ENCODE measurements at places on chromosomes 12 and 14. TPM values are rescaled to one million over a fixed set of nuclear protein-coding genes. Genes with fewer than 3 reads are reported as not detected.
A peak's percentile ranks its signal among the peaks of the same experiment; 100 is the strongest.

TPCN1 gene
- 37.0 TPM for total RNA-seq

CYP27B1 gene
- total RNA-seq: 6.6 TPM

IFNG-AS1 gene
- 0.35 TPM for total RNA-seq

DNA sequence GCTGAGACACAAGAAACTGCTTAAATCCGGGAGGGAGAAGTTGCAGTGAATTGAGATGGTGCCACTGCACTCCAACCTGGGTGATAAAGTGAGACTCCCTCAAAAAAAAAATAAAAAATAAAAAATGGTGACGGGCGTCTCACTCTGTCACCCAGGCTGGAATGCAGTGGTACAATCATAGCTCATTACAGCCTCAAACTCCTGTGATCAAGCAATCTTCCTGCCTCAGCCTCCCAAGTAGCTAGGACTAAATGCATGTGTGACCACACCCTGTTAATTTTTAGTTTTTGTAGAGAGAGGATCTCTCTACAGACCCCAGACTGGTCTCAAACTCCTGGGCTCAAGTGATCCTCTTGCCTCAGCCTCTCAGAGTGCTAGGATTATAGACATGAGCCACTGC, 9.1 kb downstream of the SNX6 start:
- no peak overlapping the region for H3K27ac ChIP-seq
- peaks cover 39% of the 10 kb centered on the region for H3K4me1 ChIP-seq
- no peak for DNase-seq
- H3K27me3 ChIP-seq: no peaks in the 10 kb centered on the region
- peaks cover 43% of the 10 kb centered on the region for H3K36me3 ChIP-seq

DNA sequence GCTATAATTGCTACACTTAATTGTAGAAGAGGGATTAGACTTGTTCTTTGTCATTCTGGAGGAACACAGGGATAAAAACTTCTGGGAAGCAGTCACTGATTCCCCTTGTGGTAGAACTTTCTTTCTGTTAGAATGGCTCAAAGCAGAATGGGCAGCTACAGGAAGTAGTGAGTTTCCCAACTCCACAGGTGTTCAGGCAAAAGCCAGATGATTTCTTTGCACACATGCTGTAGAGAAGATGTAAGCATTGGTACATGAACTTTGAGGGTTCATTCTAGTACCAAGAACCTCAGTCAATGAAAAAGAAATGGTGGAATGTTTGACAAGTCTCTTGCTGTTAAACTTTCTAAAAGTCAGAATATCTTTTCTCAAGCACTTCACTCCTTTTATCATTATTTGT, 4.3 kb downstream of the NDUFA9 start:
- peaks cover 29% of the 10 kb centered on the region for H3K36me3 ChIP-seq
- no peak for DNase-seq
- no peak overlapping the region for H3K4me3 ChIP-seq
- H3K27me3 ChIP-seq: no peaks in the 10 kb centered on the region
- peak overlapping the region; percentile 5 for H3K27ac ChIP-seq

Measured in activated CD4-positive, alpha-beta T cell treated with anti-CD3 and anti-CD28 coated beads for 36 hours (primary cell).